Right atrium auricular region (tissue), 2 donors: ENCODE measurements at places on chromosomes 4 and X. TPM values are rescaled to one million over a fixed set of nuclear protein-coding genes. Genes with fewer than 3 reads are reported as not detected.

The DCAF4L1 gene
- total RNA-seq, result not detected

The SPANXN4 gene
- total RNA-seq, result not detected

The PAGE4 gene
- not detected for total RNA-seq

- no peak for DNase-seq
These were observed 9.2 kb downstream of the BOD1L1 start for GRCh38 chr4:13618212-13618806.

- DNase-seq, result no peak
These were observed 112.8 kb upstream of the MAP3K15 start for GRCh38 chrX:19628011-19628575.

- DNase-seq, result no peak
These were observed 30.0 kb upstream of the ANXA5 start for GRCh38 chr4:121726642-121727268.
